ENCODE measurements at places on chromosomes 6 and 20. TPM values are rescaled to one million over a fixed set of nuclear protein-coding genes. Genes with fewer than 3 reads are reported as not detected.

DNA sequence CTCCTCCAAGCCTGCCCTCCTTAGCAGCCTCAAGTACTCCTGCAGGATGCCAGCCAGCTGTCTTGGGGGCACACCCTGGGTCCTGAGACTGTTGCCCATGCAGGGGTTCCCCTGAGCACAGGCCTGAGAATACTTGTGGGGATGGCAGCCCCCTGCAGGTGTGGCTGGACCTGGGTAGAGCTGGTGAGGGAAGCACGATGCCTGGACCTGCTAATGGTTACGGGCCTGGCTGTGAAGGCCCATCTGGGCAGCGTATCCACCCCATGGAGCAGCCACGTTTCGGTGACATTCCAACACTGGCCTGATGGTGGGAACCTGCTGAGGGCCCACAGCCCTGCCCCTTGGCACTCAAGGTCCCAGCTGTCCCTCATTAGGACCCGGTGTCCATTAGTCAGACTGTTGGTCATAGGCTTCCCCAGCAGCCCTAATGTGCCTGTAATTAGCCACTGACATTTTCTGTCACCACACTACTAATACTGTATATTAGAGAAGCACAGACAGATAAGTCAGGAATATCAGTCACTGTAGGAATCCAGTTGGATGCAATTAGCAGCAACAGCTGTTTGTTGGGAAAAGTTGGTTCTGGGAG is 20.3 kb downstream of the CCDC167 start:
- no peak overlapping the region for H3K4me3 ChIP-seq
- no peak overlapping the region for H3K27ac ChIP-seq
- no peaks in the 10 kb centered on the region for H3K4me1 ChIP-seq
- peaks cover 5% of the 10 kb centered on the region for H3K27me3 ChIP-seq
- no peak for DNase-seq
- peaks cover 15% of the 10 kb centered on the region for H3K36me3 ChIP-seq

- no peaks in the 10 kb centered on the region for H3K36me3 ChIP-seq
- H3K4me1 ChIP-seq: peaks cover 30% of the 10 kb centered on the region
- H3K27ac ChIP-seq: 0 out of 2 replicates have a peak overlapping the region, but pooled peaks have one; percentile 0
- DNase-seq: peak; percentile 18
These were observed 391.8 kb downstream of the ARHGAP18 start for GRCh38 chr6:129317931-129318820.

DNA sequence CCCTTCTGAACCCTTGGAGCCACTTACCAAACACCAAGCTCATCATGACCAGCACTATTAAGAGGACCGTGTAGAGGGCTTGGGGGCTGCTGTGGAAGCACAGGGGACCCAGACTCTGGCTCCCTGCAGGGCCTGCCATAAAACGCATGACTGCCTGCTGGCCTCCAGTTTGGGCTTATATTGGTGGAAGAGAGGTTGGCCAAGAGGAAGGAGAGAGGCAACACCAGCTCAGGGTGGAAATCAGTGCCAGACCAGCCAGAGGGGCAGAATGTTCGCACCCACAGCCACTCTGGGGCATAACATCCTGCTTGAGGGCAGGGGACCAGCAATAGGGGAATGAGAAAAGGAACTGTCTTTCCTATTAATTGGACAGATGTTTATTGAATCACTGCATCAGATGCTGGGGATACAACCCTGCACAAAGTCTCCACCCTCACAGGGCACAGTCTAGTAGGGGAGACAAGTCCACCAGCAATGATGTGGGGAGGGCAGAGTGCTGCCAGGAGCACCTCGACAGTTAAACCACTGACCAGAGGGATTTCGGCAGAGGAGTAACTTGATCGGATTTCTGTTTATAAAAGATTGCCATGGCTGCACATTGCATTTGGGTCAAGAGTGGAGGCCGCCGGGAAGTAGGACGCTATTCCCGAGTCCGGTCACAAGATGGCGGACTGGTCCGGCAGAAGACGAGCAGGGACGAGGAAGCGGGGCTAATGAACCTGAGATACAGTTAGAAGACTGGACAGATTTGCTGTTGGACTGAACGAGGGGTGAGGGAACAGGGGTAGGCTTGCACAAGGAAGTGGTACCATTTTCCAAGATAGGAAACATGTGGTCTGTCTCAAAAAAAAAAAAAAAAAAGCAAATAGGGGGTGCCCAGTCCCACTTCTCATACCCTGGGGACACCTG is at the start of gene LY6G5C:
LY6G5C (minus strand) TSS at position 842 of the 909 bp plus-strand sequence; CDS start at position 148, 694 bp downstream.
- no peaks in the 10 kb centered on the region for H3K36me3 ChIP-seq
- peak within 1 kb of the TSS; percentile 87 for H3K4me3 ChIP-seq
- peaks cover 1% of the 10 kb centered on the region for H3K27me3 ChIP-seq

GRCh38 chr20:25071734-25072133 is 10.2 kb downstream of the VSX1 start:
- peaks cover 9% of the 10 kb centered on the region for H3K4me1 ChIP-seq
- no peak overlapping the region for H3K4me3 ChIP-seq
- peaks cover 44% of the 10 kb centered on the region for H3K27me3 ChIP-seq
- H3K27ac ChIP-seq: no peak overlapping the region

GRCh38 chr6:11762794-11763459 is 15.7 kb downstream of the ADTRP start:
- H3K4me1 ChIP-seq: peaks cover 56% of the 10 kb centered on the region
- 0 out of 2 replicates have a peak, but pooled peaks cover 2% of the 10 kb centered on the region for H3K36me3 ChIP-seq
- no peak for DNase-seq
- H3K4me3 ChIP-seq: no peak overlapping the region
- H3K27me3 ChIP-seq: no peaks in the 10 kb centered on the region

GRCh38 chr6:143098054-143098671 is 37.5 kb downstream of the AIG1 start:
- no peaks in the 10 kb centered on the region for H3K27me3 ChIP-seq
- DNase-seq: no peak
- H3K4me1 ChIP-seq: no peaks in the 10 kb centered on the region
- H3K4me3 ChIP-seq: no peak overlapping the region
- H3K36me3 ChIP-seq: no peaks in the 10 kb centered on the region

DNA sequence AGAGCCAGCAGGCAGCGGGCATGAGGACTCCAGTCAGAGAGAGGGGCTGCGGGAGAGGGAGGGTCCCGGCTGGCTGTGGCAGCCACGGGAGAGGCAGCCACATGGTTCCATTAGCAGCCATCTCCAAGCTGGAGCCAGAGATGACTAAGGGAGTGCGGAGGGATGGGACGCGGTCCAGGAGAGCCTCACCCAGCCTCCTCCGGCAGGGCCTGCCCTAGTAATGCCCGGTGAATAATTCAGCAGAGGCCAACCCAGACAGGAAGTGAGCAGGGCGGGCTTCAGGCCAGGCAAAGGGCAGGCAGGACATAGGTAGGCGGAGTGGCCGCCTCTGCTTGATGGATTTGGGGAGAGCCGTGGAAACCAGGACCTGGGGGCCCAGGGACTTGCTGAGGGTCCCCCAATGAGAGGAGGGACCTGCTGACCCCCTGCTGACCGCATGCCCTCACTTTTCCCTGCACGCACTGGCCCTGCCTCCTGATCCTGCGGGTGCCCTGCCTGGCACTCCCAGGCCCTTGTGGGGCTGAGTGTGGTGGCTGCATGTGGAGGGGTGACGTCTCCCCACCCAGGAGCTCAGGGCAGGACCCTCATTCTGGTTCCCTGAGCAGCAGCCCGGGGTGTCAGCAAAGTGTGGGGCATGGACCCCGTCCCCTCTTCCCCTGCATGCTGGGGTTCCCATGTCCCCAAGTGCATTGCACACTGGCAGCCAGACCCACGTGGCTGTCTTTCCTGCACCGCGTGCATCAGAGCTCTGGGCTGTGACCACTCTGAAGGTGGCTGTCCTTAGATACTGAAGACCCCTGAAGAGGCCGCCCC is 51.8 kb upstream of the SLCO4A1 start:
- H3K4me1 ChIP-seq: peaks cover 45% of the 10 kb centered on the region
- peak; percentile 87 for DNase-seq
- H3K4me3 ChIP-seq: no peak overlapping the region
- H3K36me3 ChIP-seq: no peaks in the 10 kb centered on the region
- H3K27me3 ChIP-seq: peaks cover 1% of the 10 kb centered on the region

GRCh38 chr20:61760731-61761130 is 304.9 kb downstream of the TAF4 start:
- no peaks in the 10 kb centered on the region for H3K36me3 ChIP-seq
- H3K27ac ChIP-seq: no peak overlapping the region
- no peaks in the 10 kb centered on the region for H3K4me1 ChIP-seq
- no peak overlapping the region for H3K4me3 ChIP-seq

GRCh38 chr6:167142433-167142761 is 15.4 kb downstream of the GPR31 start:
- DNase-seq: no peak
- peaks cover 7% of the 10 kb centered on the region for H3K36me3 ChIP-seq
- peaks cover 7% of the 10 kb centered on the region for H3K27me3 ChIP-seq

GRCh38 chr6:108235127-108235526 is 25.7 kb downstream of the SNX3 start:
- peaks cover 27% of the 10 kb centered on the region for H3K4me1 ChIP-seq
- no peak for DNase-seq
- H3K4me3 ChIP-seq: no peak overlapping the region
- H3K27me3 ChIP-seq: no peaks in the 10 kb centered on the region
- H3K27ac ChIP-seq: no peak overlapping the region
- H3K36me3 ChIP-seq: peaks cover 5% of the 10 kb centered on the region

GRCh38 chr20:18688676-18689075 is 100.8 kb downstream of the DTD1 start:
- peaks cover 2% of the 10 kb centered on the region for H3K27me3 ChIP-seq
- H3K36me3 ChIP-seq: no peaks in the 10 kb centered on the region
- H3K27ac ChIP-seq: no peak overlapping the region
- H3K4me1 ChIP-seq: peaks cover 23% of the 10 kb centered on the region
- DNase-seq: no peak

DNA sequence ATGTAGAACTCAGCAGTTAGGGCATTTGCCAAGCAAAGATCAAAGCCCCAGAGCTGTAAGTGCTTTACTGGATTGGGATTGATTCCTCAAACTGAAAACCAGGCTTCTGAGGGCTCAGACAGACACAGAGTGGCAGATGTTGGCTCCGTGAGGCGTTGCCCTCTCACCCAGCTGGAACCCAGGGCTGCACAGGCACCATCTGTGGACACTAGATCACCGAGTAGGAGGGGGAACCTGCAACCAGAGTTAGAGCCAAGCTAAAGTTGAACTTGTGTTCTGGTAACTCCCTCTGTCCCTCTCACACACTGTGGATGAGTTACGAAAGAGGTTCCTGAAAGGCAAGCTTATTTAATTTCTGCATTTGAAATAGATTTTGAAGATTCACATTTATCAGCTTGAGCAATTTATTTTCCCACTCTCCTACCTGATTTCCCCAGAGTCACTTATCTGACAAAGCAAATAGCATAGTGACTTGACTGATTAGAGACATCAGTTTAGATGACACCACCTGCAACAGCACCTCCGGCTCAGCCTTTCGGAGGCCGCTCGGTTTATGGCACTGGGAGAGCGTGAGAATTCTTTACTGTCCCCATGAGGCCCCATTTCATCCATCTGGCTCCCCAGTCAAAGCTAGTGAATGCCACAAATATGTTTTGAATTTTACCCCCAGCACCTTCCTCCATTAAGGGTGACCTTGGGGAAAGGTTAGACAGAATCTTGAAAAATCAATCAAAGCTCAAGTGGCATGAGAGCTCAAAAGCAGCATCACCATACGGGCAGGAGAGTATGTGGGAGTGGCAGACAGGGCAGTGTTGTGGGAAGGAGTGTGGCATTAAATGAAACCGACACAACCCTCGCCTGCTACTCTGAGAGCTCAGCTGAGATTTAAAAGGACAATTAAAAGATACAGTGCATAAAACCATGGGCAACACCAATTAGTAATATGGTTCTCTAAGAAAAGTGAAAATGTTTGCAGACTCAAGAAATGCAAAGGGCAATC is 48.5 kb downstream of the RPF2 start:
- H3K4me3 ChIP-seq: no peak overlapping the region
- no peak for DNase-seq
- no peaks in the 10 kb centered on the region for H3K27me3 ChIP-seq
- no peak overlapping the region for H3K27ac ChIP-seq
- 0 out of 2 replicates have a peak, but pooled peaks cover 6% of the 10 kb centered on the region for H3K36me3 ChIP-seq

DNA sequence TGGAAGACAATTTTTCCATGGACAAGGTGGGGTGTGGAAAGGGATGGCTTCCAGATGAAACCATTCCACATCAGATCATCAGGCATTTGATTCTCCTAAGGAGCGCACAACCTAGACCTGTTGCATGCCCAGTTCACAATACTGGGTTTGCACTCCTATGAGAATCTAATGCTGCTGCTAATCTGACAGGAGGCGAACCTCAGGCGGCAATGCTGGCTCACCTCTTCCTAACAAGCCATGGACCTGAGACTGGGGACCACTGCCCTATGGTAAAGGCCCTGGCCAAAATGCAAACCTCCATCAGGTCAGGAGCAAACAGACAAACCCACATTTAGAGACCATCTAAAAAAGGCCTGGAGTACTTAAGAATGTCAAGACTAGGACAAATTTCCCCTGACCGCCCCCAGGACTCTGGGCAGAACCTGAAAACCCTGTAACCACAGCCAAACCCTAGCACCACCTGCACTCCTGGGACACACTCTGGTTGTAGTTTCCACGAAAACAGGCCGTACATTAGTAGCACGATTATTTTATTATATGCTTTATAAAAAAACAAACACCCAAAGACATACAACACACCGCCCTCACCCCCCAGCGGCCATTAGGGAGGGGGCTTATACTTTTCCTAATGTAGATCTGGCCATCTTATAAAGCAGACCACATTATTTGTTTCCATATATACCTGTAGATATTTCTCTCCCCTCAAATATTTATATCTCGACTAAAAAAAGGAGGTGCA is 27.3 kb downstream of the SNX5 start:
- H3K4me3 ChIP-seq: no peak overlapping the region
- peaks cover 43% of the 10 kb centered on the region for H3K36me3 ChIP-seq
- no peaks in the 10 kb centered on the region for H3K27me3 ChIP-seq
- no peak for DNase-seq
- peaks cover 37% of the 10 kb centered on the region for H3K4me1 ChIP-seq
- no peak overlapping the region for H3K27ac ChIP-seq

- DNase-seq: no peak
- no peaks in the 10 kb centered on the region for H3K36me3 ChIP-seq
- no peak overlapping the region for H3K27ac ChIP-seq
- no peak overlapping the region for H3K4me3 ChIP-seq
These were observed 502.0 kb downstream of the BMP2 start for GRCh38 chr20:7269452-7269851.

DNA sequence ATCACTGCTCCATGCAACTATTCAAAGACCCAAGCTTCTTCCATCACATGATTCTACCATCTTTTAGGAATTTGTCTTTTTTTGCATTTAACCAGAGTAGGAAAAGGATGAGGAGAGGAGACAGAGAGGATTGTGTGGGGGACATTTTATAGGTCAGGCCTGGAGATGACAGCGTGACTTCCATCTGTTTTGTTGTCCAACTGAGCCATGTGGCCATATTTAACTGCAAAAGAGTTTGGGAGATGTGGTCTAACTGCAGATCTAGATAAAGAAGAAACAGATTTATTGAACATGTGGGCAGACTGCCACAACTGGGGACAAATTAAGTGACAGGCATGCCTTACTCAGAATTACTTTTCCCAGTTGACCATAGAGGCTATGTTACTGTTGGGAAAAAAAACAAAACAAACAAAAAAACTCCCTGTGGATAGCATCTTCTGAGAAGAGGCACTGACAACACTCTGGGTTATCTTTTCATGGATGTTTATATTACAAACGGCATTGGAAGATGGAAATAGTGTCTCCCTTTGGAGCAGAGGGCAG is 18.9 kb upstream of the MOCS1 start:
- no peak for DNase-seq
- H3K4me1 ChIP-seq: no peaks in the 10 kb centered on the region
- no peak overlapping the region for H3K4me3 ChIP-seq
- no peak overlapping the region for H3K27ac ChIP-seq
- no peaks in the 10 kb centered on the region for H3K27me3 ChIP-seq

Gene FAM162B
- total RNA-seq: 10.2 TPM

Gene LBP
- total RNA-seq: not detected

Gene ID4
- 7.2 TPM for total RNA-seq

Gene VAPB
- total RNA-seq: 46.9 TPM

Gene NFKBIE
- 4.2 TPM for total RNA-seq

Gene CMTR1
- 38.5 TPM for total RNA-seq

Gene MYH7B
- total RNA-seq: 0.19 TPM

Gene CYP21A2
- not detected for total RNA-seq
